CD4-positive, alpha-beta memory T cell (primary cell): ENCODE measurements at places on chromosomes 6 and 20. TPM values are rescaled to one million over a fixed set of nuclear protein-coding genes. Genes with fewer than 3 reads are reported as not detected.

The TREML4 gene
- not detected for polyA plus RNA-seq

The TNFRSF21 gene
- not detected for polyA plus RNA-seq

The ZBTB46 gene
- not detected for polyA plus RNA-seq

The SLC22A7 gene
- not detected for polyA plus RNA-seq

The MACROD2 gene
- polyA plus RNA-seq: not detected

The POLR3F gene
- 7.1 TPM for polyA plus RNA-seq
